ENCODE measurements at places on chromosomes 2 and 18.
A peak's percentile ranks its signal among the peaks of the same experiment; 100 is the strongest.

GRCh38 chr2:231720987-231721966 lies 13.0 kb downstream of the PTMA start:
- no peak for DNase-seq

DNA sequence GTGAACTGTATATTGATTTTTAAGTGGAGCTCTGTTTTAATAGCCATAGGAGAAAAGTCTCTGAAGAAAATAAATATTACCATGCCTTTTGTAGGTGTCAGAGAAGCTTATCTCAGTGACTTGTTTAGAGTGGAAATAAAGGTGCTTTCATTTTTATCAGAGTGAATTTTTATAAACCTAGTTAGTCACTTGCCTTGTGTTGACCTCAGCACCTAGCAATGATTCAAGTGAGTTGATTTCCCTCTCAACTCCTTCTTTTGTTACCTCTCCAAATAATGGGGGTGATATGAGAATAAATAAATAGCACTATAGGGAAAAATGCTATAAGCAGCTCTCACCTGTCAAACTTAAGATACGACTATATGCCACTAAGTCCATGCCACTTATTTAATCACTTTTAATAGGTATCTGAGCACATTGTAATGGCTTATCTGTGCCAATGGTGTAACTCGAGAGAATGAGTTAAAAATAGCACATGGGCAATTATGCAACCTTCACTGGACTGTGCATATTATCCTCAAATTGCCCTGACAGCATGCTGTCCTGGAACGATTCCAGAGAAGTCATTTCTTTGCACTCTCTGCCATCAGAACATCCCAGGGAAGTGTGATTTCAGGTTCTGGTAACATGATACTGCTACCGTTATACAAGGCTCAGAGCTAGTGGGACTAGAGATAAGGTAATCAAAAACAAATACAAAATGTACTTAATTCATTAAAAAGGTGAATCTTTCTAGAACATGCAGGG lies 290.8 kb downstream of the CCDC85A start:
- DNase-seq: peak; percentile 81

DNA sequence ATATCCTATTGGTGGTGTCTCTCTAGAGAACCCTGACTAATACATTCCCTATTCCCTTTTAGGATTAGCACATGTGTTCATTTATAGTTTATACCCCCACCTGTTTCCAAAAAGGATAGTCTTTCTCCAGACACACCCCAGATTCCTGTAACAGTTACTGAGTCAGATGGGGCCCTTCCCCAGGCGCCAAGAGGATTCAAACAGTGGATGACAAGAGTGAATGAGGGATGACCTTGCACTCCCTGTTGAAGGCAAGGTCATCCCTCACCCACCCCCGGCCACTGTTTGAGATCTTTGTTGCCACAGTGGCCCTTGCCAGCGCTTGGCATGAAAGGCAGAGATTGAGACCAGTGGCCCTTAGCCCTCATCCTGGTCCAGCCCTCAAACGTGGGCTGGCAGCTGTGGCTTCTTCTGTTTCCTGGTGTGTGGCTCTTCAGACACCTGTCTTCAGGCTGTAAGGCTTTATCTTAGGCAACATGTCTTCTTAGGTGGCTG lies 15.3 kb upstream of the REEP1 start:
- DNase-seq: no peak

GRCh38 chr2:234451242-234451641 lies 45.6 kb downstream of the ARL4C start:
- no peak for DNase-seq

- no peak for DNase-seq
Measured at GRCh38 chr2:142665241-142665640, 212.2 kb upstream of the KYNU start.

DNA sequence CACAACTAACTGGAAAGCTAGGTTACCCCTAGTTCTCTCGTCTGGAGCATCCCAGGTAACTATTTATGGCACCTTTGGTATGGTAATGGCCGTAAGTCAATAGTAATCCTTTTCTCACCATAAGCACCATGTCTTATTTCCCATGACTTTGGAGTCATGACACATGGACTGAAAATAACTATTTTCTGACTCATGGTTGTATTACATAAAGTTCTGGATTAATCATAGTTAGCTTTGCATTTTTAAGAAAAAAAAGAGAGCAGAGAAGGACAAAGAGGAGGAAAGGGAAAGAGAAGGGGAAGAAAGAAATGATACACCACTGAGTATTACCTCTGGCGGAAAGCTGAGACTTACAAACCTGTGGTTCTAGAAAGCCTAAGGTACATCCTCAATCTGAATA lies 99.3 kb downstream of the BIN1 start:
- DNase-seq: no peak

GRCh38 chr2:217585362-217585761 lies 417.4 kb downstream of the TNS1 start:
- DNase-seq: no peak

- DNase-seq: no peak
Measured at GRCh38 chr2:145055651-145056050, 535.7 kb upstream of the ZEB2 start.

All from NCI-H1092 (cell line).